ENCODE measurements at places on chromosomes 2 and 18.

- DNase-seq: no peak
These were observed 9.8 kb downstream of the SNORC start for GRCh38 chr2:232879618-232880494.

GRCh38 chr2:96354492-96354891 is 18.9 kb downstream of the NCAPH start:
- no peak for DNase-seq

DNA sequence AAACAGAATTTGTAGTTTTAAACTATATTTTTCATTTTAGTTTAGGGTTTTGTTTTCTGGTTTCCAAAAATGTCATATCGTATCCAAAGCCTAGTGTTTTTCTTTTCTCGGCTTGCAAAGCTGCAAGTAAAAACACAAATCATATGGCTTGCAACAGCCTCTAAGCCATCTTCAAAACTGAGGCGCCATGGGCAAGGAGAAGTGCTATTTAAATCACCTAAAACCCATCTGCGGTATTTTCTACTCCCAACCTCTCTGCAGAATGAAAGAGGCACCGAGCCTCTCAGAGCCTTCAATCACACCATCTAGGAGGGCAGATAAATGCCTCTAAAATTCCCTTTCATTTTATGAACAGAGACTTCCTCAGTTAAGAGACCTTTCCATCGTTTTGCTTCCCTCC is 25.2 kb downstream of the FECH start:
- peak; percentile 17 for DNase-seq

DNA sequence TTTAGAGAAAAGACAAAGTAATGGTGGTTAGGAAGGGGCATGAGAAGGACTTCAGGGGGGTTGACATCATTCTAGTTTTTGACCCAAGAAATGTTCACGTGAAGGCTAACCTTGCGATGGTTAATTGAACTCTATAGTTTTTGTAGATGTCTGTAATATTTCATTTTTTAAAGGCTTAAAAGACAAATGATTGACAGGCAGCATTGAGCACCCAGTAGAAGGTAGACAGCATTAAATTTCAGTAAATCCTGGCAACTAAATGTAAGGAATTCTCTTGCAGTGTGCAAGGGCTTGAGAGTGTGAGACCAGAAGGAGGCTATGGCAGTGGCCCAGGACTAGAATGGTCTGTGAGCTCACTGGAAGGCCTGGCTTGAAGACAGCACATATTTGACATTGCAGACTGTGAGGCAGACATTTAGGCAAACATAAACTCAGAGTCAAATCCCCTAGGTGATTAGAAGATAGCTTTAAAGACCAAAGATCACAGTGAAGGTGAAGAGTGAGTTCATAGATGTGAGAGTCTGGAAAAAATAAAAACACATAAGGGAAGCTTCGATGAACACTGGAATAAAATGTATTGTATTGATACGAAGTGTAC is 100.1 kb upstream of the MAP4K4 start:
- no peak for DNase-seq

DNA sequence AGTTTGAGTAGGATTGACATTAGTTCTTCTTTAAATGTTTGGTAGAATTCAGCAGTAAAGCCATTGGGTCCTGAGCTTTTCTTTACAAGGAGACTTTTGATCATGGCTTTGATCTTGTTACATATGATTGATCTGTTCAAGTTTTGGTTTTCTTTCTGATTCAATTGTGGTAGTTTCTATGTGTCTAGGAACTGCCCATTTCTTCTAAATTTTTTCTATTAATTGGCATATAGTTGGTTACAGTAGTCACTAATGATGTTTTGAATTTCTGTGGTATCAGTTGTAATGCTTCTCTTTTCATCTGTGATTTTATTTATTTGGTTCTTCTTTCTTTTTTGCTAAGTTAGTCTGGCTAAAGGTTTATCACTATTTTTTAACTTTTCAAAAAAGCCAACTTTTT is 73.3 kb upstream of the DLGAP1 start:
- no peak for DNase-seq

GRCh38 chr18:41370740-41371139 is 584.3 kb upstream of the PIK3C3 start:
- DNase-seq: no peak

DNA sequence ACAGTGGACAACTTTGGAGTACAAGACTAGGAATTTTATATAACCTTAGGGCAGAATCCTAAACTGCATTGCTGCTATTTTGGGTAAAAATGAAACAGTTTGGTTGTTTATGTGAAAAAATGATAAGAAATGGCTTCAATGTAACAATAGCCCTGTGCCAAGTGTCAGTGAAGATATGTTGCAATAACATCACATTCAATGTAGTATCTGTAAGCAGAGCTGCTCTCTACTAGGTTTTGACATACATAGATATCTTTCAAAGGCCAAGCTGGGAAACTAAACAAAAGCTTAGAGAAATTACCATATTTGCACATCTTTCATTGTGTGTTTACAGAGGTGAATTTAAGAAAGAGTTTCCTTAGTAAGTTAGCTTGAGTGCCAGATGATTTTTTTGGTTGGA is 135.0 kb upstream of the DOK6 start:
- DNase-seq: no peak

DNA sequence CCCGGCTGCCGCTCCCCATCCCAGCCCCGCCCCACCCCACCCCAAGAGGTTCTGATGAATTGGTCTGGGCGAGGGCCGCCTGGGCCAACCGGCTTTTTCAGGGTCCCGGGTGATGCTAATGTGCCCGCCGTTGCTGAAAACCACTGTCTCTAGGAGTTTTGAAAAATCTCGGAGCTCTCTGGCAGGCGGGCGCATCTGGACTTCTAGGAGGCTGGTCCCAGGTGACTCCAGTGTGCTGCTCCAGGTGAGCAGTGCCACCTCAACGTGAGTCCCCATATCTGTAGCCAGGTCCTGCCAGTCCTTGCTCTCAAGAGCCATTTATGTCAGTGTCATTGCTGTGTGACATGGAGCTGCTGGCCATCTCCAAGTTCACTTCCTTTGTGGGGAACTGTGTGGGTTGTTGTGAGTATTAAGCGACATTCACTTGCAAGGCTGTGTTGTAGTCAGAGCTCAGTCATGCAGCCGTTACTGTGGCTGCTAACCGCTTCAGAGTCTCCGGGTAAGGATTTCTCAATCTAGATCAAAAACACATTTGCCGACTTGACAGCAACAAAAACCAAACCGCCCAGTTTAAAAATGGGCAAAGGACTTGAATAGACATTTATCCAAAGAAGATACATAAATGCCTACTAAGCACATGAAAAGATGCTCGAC is at the start of gene RFX8:
Gene RFX8, minus strand, starts transcription at position 382 of the 654 bp plus-strand sequence. CDS start 8,264 bp downstream, outside the sequence.
- DNase-seq: no peak

- no peak for DNase-seq
These were observed 3.7 kb upstream of the KLHL14 start for GRCh38 chr18:32776561-32776960.

DNA sequence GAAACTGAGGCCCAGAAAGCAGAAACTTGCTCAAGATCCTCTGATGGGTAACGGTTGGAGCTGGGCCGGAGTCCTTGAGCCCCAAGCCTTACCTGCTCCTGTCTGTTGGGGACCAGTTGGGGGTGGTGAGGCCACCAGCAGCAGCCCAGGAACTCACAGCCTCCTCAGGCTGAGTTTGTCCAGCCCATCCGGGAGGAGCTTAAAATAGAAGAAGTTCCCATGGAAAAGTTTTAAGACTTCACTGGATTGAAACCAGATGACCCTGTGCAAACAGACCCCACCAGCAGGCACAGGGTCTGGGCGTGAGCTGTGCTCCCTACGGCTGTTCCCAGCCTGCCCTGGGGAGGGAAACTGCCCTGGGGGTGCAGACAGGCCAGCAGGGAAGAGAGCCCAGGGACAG is 40.6 kb upstream of the FOSL2 start:
- DNase-seq: no peak

DNA sequence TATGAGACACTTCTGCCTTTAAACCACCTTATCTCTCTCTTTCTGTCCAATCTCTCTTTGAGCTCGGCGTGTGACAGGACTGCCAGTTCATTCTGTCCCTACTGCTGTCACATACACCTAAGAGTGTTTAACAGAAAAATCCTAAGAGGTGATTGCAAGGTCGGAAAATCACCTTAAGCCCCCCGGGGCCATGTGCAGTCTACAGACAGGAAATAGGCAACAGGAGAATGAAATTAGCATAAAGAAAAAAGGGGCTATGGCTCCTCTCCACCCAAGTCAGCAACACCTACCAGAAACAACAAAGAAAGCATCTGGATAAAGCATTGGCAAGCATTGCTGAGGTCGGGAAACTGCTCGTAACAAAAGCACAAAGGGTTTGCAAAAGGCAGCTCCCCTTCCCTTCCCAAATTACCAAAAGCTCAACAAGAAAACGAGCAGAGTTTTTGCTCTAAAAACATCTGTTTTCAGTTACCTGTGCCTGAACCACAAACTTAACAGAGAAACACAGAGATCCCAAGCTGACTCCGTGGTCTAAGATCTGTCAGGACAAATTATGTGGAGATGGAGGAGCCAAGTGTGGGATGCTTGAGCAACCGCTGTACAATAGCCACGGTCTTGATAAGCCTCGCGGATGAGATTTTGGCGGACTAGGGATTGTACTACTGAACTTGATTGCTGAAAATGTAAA is 30.4 kb downstream of the ANKRD44 start:
- DNase-seq: no peak

DNA sequence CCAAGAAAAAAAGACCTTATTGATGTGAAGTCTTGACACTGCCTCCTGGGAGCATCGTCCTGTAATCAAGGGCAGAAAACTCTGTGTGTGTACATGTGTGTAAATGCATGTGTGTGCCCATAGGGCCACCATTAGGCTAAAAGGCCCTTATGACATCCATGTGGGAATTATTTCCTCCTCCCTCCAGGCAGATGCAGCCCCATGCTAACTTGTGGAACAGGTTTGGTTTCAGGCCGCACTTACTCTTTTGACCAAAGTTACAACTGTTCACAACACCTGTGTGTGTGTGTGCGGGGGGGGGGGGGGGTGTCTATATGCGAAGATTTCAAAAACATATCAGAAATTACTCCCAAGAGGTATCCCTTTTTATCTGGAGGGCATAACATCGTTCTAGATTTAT is 87.4 kb upstream of the SLC14A2 start:
- no peak for DNase-seq

- no peak for DNase-seq
These were observed 169.0 kb downstream of the PRPF40A start for GRCh38 chr2:152548111-152548875.

DNA sequence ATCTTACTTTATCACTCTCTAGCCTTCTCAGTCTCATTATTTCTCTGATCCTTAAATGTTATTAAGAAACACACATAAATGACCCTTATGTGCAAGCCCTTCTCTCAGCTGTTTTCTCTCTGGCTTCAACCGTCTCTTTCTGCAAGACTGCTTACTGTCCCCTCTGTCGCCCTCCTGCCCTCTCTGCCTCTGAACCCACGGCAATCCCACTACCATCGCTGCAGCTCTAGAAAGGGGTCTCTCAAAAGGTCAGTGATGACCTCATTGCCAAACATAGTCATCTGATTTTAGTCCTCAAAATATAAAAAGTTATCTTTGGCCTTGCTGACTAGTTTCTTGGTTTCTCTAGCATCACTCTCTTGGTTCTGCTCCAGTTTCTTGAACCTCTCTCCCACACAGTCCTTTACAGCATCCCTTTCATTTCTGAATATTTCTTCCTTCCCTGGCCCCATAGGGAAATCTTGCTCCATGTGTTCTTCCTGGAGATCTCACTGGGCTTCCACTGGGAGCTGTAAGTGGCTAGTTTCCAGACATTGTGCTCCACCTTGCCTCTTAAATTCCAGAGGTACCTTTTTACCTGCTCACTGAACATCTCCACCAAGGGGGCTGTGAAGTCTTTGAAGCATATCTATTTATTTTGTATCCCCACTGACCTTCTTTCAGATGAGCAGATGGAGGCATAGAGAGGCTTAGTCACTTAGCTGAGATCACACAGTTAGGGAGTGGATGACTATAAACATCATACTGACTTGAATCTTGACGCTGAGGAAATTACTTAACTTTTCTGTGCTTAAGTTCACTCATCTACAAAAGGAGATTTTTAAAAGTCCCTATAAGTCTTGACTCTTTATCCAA is 96.2 kb downstream of the PDE1A start:
- no peak for DNase-seq

DNA sequence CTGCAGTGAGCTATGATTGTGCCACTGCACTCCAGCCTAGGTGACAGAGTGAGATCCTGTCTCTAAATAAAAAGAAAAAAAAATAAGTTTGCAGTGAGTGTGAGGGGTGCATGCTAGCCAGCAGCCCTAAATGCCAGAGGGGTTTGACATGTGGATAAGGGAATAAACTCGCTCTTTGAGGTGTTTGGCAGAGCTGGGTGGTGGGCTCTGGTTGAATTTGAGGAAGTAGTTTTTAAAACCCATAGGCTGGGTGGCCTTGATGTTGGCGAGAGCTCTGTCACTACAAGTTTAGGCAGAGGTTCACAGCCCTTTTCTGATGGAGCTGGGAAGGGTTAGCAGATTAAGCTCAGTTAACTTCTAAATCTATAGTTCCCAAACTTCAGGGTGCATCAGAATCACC is 3.1 kb downstream of the ANXA4 start:
- DNase-seq: no peak

DNA sequence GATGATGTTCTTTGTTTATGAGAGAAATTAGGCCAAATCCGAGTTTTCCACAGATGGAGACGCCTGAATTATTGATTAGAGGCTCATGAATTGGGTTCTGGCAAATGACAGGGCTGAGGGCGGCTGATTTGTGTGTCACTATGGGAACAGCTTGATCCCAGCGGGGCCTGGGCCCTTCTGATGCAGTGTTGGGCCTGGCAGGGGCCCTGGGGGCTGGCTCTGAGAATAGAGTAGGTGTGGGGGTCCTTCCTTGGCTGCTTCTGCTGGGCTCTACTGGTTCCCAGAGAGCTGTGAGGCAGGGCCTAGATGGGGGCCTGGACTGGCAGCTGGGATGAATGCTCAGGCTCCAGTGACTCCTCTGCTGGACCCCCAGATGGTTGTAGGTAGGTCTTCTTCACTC is 164.8 kb downstream of the CELF4 start:
- no peak for DNase-seq

GRCh38 chr2:196719110-196719872 is 79.8 kb downstream of the CCDC150 start:
- DNase-seq: no peak

DNA sequence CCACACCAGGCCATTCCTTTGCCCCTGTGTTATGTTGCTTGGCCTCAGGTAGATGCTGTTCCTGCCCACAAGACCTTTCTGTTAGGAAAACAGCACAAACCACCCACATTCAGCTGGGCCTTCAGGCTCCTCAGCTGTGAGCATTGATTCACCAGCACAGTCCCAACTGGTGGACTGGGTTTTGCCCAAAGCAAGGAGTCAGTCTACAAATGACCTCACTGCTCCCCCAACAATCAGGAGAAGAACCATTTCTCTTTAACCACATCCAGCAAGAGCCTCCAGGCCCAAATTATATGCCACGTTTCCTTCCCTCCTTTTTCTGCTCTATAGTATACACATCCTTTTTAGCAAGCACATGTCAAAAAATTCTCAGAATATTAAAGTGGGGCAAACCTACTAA is 5.2 kb downstream of the TMEM163 start:
- no peak for DNase-seq

DNA sequence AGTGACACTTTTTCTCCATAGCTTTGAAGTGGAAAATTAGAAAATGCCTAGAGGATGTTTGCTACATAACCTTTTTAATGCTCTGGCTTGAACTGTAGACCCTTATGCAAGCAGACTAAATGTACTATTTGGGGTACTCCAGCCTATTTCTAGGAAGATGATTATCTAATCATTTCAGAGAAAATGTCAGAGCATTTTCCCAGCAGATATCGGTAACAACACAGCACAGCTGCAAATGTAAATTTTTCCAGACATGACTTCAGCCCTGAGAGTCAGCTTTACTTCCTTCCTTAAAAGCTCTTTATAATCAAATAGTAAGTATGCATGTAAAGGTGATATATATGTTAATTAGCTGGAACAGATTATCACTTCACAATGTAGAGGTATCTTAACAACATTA is 1647.1 kb downstream of the SUCLG1 start:
- DNase-seq: no peak

- no peak for DNase-seq
These were observed 1157.4 kb downstream of the RPIA start for GRCh38 chr2:89848763-89849368.

All from putamen (tissue), 1 donor.